ENCODE measurements at places on chromosomes 11 and 22.

DNA sequence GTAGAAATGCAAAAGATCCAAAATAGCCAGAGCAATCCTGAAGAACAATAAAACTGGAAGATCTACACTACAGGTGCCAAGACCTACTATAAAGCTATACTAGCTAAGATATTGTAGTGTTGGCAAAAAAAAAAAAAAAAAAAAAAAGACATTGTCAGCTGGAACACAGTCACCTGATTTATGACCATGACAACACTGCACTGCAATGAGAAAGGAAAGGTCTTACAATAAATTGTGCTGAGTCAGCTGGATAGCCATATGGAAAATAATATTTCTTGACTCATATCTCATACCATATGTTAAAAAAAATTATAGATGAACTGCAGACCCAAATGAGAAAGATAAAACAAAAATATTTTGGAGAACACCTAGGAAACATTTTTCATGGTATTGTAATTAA, 3.1 kb upstream of the PANX3 start:
- no peak for DNase-seq

DNA sequence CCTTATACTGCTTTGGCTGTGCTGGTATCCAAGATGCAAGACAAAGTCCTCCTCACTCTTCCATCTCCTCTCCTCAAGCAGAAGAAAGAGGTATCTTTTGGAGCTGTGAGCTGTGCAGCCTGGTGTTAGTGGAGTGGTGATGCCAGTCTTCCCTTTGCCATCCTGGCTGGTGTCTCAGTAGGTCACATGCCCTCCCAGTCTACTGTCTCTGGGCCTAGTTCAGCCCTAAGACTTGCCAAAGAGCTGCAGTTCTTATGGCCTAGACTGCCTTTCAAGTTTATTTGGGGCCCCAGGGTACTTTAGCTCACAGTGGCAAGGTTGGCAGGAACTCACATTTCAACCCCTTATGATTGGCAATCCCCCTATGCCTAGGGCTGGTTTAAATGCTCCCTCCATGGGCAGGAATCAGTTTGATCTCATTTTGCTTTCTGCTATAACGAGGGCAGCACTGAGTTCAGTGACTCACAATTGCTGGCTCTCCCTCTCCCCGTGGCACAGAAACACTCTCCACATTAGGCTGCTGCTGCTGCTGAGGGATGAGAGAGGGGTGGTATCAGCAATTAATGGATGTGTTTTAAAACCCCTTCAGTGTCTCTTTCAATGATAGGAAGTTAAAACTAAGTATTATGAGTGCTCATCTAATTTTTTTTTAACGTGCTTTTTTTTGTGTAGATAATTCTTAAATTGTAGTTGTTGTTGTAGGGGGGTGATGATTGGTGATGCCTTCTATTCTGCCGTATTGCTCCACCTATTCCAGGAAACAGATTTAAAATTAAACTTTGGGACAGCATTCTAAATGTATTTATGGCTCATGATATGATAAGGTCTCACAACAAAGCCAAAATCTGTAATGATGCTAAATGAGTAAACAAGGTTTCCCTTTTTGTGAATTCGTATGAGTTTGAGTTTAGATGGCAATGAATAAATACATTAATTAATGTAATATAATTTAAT, 1295.0 kb downstream of the JRKL start:
- no peak for DNase-seq

DNA sequence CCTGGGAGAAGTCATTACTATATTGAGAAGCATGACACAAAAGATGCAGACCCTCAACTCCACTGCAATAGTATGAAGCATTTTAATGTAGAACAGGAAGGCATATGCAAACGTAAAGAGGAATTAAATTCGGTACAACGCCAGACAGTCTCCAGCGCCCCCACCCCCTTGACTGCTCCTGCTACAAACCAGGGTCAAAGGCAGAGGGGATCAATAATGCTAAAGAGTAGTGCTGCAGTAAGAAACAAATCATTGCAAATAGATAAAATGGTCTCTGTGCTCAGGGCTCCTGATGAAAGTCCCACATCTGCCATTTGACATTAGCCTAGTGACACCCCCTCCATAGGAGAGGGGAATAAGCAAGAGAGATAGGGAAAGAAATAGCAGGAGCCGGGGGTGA, 164.9 kb upstream of the BLID start:
- DNase-seq = no peak

DNA sequence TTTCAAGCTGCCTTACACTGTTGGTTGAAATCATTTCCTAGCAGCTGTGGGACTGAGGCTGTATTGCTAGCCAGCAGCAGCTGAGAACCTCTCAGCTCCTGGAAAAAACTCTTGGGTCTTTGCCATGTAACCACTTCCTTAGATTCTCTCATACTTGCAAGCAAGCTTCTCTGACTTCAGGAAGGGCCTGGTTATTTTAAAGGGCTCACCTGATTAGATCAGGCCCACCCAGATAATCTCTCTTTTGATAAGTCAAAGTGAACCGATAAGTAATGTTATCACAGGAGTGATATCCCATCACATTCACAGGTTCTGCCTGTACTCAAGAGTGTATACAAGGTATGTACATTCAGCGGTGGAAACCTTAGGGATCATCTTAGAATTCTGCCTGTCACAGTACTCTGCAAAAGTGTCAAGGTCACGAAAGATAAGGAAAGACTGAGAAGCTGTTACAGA, 7.4 kb upstream of the CLPB start:
- no peak for DNase-seq

DNA sequence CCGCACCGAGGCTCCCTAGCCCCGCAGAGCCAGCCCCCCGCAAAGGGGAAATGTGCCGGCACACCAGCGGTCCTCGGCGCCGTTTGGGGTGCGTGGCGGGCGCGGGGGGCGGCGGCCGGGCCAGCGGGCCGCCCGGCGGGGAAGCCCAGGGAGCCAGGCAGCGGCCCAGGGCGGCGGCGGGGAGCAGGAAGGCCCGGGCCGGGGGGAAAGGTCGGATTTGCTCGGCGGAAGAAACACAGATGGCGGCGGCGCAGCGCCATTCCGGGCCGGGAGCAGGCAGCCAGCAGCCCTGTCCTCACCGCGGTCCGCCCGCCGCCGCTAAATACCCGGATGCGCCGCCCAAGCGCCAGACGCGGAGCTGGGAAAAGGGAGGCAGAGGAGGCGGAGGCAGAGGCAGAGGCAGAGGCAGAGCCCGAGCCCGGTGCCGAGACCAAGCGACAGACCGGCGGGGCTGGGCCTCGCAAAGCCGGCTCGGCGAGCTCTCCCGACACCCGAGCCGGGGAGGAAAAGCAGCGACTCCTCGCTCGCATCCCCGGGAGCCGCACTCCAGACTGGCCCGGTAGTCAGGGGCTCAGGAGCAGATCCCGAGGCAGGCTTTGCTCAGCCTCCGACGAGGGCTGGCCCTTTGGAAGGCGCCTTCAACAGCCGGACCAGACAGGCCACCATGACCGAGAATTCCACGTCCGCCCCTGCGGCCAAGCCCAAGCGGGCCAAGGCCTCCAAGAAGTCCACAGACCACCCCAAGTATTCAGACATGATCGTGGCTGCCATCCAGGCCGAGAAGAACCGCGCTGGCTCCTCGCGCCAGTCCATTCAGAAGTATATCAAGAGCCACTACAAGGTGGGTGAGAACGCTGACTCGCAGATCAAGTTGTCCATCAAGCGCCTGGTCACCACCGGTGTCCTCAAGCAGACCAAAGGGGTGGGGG, 2.6 kb upstream of the GCAT start:
- DNase-seq = peak; percentile 56

DNA sequence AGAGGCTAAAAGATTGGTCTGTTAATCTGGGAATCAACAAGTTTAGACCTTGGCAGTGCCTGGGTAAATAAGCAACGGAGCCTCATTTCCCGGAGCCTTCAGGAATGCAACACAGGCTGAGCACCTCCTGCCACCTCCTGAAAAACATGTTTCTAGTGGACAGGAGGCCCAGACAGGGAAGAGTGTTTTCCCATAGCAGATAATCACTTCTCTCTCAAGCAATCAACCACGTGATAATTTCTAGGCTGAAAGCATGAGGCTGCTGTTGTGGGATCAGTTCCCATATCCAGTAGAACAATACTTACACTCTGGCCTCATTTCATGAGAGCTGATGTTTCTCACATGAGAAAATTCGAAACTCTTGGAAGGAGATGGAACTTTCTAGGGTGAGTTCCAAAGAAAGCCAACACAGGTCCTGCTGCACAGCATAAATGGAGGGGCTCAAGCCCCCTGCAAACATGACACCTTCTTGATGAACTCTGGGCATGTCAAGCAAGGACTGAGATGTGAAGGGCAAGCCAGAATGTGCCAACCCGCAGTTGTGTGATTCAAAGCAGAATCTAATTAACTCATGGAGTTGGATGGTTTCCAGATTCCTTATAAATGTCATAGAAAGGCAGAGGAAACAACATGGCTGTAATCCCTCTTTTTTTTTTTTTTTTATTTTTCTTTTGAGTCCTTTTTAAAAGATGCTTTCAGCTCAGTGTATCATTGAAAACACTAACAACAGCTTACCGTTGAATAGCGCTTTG, 228.5 kb upstream of the SESN3 start:
- DNase-seq = no peak

- DNase-seq = no peak
Measured at GRCh38 chr22:31604137-31604705, 57.8 kb downstream of the PISD start.

- DNase-seq = no peak
Measured at GRCh38 chr11:66321606-66322005, 4.8 kb upstream of the CD248 start.

DNA sequence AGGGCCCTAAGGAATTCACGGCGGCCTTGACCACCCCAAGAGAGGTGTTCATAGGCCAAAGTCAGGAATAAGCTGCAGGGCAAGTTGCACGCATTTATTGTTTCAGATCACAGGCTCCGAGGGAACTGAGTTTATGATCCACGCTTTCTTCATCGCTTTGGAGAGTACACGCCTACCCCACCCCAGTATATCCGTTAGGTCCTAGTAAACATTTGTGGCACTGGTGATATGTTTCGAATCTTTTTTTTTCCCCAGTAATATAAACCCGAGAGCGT, 805 bp downstream of the GANAB start:
- DNase-seq = no peak

DNA sequence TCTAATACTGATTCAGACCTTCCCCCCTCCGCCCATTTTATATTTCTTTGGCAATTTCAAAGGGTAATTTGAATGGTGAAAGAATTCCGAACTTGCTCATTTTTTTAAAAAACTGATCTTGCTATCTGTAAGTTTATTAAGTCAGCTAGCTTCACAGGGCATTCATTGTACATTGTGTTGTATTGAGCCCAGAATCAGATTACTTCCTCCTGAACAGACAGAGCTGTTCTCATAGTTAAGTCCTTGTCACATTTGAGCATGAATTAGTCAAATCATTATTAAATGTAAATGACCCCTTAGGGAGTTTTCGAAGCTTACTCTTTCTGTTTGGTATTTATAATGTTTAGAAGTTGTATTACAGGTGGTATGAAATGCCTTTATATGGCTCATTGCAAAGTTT, 34.4 kb downstream of the CYP2R1 start:
- no peak for DNase-seq

DNA sequence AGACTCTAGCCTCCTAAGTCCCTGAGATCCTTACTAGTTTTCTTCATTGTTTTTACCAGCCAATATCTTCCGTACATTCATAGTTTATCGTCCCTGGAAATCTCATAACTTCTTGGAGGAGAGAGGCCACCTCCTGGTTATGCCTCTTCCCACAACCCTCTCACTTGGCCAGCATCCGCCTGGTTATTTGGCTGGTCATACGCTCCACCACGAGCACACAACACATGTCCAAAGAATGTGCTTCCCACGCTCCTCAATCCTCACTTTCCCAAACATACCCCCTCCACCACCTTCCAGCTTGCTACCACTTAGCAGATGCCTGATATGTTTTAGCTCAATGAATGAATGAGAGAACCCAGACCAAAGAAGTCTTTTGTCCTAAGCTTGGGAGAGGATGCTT, 83.5 kb upstream of the EIF3D start:
- DNase-seq = no peak

DNA sequence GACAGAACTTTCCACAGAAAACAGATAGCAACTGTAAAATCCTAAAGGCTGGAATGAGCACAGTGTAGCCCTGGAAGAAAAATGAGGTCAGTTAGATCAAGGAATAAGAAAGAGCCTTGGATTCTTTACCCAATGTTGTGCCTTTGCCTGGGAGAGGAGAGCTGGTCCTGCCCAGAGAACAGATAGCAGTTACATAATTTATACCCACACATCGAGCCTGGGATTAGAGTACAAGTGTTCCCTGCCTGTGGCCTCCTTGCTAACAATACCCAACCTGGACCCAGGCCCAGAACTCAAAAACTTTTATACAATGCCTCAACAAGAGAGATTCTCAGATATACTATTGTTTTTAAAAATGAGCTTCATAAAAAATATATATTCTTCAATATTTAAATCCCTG, 1998.4 kb downstream of the LRRC4C start:
- no peak for DNase-seq

- no peak for DNase-seq
Measured at GRCh38 chr22:25494774-25495173, 69.7 kb upstream of the GRK3 start.

- no peak for DNase-seq
Measured at GRCh38 chr22:29831186-29831921, 6.7 kb downstream of the ASCC2 start.

- DNase-seq = no peak
Measured at GRCh38 chr11:11072067-11072466, 214.2 kb upstream of the ZBED5 start.

- DNase-seq = no peak
Measured at GRCh38 chr11:104968355-104968855, at the start of gene CASP4. CASP4 (minus strand) TSS chr11:104968574; CDS start chr11:104968525, 49 bp downstream.

- DNase-seq = no peak
Measured at GRCh38 chr22:37379085-37379484, 48.2 kb downstream of the ELFN2 start.

GRCh38 chr11:73265853-73266645, 6.1 kb upstream of the P2RY6 start:
- no peak for DNase-seq

GRCh38 chr11:70104419-70104818, 26.3 kb downstream of the ANO1 start:
- DNase-seq = no peak

DNA sequence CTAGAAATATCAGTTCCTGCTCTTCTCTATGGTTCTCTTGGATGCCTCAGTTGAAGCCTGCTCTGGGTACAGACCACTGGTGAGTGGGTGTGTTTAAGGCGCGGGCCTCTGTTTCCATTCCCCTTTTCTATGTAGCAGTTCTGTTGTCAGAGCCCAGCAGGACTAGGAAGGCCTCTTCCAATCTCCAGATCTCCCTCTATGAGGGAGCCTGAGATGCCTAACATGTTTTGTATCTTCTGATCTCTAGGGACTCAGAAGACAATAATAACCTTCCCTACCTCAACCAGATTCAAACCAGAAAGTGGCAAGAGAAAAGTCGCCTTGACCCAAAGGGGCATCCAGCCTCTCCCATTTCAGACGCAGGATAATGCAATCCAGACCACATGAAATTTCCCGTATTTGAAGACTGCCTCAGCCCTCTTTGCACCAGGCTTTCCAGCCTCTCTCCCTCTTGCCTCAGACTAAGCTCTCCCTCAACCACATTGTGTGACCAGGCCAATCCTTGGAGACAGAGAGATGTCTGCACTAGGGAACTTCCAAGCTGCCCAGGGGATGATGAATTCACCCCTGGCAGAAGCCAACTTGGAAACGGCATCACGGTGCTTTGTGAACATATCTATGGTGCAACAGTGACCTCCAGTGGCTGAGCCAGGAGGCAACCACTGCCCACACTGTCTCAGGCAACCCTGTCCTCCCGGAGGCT, 150.1 kb upstream of the UBASH3B start:
- peak; percentile 6 for DNase-seq
